EL (cell line): ENCODE measurements at places on chromosomes 1 and 21.
A peak's percentile ranks its signal among the peaks of the same experiment; 100 is the strongest.

GRCh38 chr1:27574871-27575831 lies 28.8 kb downstream of the AHDC1 start:
- DNase-seq: peak; percentile 90

DNA sequence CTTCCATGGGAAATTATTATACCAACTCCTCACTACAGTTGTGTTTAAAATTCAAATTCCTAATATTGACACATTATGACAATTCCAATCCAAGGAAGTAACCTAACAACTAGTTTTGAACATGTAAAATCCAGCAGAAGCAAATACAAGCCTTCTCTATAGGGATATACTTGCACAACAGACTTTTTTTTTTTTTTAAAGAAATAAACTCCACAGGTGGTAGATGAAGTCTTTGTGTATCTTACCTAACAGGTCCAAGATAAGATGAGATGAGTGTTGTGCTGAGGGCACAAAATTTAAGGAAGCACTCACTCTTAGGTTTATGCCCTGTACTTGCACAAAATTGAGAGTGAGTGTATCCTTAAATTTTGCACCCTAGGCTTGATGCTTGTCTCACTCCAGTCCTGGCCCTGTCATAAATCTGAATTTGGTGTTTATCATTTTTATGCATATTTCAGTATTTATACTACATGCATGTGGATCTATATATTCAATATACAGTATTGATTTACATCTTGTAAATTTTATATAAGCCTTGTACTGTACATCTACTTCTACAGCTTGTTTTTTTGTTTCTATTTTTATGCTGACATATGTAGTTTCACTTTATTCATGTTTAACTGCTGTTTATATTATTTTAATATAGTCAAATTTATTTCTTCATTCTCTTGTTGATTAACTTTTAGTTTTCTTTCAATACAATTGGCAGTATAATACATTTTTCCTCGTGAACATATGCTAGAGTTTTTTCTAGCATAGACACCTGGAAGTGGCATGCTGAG lies 60.6 kb upstream of the RGL1 start:
- no peak for DNase-seq

DNA sequence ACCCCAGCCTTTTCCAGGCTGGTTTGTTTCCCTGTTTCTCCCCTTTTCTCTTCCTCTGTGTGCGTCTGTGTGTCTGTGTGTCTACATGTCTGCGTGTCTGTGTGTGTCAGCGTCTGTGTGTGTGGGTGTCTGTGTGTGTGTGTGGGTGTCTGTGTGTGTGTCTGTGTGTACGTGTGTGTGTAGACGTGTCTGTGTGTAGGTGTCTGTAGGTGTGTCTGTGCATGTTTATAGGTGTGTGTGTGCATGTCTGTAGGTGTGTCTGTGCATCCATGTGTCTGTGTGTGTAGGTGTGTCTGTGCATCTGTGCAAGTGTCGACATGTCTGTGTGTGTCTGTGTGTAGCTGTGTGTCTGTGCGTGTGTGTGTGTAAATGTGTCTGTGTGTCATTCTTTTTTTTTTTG lies 3.3 kb downstream of the TTLL10 start:
- DNase-seq: no peak

- DNase-seq: no peak
These were observed 87.4 kb upstream of the TMEM51 start for GRCh38 chr1:15066191-15066590.

DNA sequence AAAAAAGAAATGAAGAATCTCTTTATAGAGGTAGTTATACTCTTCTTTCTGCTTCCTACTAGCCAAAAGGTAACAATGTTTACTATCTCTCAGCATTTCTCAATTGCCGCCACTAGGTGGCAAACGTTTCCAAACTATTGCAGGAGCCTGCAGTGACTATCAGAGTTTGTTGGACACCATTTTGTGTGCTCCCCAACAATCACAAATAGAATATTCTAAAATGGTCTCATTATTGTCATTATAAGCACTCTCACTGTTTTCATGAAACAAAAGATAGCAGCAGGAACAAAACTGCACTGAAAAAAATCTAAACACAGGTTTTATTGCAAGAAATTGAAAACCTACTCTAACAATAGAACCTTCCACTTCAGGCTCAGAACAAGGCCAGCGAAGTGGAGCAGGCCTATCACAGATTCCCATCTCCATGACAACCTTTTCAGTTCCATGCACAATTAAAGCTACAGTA lies 83.9 kb upstream of the PLPPR4 start:
- DNase-seq: peak; percentile 74

- DNase-seq: peak; percentile 75
These were observed 473.5 kb downstream of the PTPRU start for GRCh38 chr1:29709704-29710280.

DNA sequence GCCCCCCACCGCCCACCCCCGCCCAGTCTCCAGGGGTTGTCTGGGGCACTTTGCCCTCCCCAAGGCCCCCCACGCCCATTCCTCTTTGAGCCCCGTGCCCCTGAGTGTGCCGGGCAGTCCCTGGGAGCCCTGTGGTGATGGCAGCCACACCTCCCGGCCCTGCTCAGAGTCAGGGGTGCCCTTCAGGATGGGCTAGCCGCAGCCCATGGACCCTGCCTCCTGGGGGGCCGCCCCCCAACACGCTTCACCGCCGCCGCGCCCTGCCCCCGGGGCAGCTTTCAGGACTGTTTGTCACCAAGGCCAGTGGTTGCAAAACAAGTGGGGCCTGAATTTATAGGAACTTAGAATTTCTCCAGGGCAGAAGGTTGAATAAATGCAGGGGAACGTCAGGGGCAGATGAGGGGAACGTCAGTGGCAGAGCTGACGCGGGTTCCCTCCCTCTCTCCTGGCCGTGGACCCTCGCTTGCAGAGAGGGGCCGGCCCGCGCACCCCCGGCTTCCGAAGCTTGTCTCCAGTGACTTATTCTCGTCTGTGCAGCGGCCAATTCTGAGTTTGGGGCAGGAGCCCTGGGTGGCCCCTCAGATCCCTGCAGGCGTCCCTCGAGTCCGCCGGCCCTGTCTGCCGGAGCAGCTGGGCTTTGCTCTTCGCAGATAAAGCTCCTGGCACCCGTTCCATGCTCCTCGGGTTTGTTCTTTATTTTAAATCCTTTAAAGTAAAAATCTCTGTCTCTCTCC lies 41.2 kb upstream of the ADARB1 start:
- no peak for DNase-seq

DNA sequence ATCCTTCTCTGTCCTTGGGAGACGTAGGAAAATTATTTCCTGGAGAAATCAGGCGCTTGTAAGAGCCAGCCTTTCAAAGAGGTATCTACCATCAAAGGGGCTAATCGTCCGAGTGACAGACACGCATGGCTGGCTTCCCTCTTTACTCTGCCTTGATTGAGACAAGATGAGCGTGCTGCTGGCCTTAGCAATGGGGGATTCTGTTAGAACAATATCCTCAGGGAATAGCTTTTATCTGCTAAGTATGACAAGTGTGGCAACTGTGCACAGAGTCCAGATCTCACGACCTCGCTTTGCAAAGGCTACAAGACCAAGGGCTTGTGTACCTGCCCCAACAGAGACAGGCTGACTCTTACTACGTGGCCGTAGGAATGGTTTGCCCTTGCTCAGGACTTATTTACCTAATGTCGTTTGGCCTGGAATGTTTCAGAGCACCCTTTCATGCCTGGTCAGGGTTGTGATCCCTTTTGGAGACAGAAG lies 417.1 kb downstream of the KIF26B start:
- no peak for DNase-seq

DNA sequence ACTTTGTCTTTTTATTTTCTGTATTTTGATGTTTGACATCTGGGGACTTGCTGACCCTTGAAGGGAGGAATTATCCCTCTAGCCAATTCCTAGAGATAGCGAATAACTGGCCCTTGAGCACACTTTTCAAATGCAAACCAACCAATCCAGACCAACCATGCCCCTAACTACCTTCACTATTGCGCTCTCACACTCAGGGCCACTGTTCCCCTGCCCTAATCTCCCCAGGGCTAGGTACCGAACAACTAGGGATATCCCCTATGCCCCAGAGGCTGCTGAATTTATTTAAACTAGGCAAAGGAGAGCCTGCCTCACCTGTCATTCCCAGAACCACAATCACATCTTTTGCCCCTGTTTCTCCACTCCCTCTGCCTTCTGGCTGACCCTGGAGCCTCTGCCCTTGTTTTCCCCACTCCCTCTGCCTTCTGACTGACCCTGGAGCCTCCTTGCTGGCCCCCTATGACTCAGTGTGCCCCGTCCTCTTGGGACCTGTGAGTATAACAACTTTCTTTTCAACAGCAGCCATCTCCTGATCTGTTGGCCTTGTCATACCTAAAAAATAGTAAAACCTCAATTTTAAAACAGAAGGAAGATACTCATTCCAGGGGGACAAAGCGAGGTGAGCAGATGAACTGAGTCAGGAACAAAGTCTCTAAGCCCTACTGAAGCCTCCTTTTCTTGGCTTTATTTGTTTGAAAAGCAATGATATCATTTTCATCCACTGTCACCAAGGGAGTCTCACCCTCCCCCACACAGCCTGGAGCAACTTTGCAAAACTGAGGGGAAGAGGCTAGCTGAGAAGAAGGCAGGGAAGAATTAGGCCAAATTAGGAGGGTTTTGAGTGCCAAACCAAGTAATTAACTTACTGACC lies 115.5 kb downstream of the NMNAT2 start:
- no peak for DNase-seq

DNA sequence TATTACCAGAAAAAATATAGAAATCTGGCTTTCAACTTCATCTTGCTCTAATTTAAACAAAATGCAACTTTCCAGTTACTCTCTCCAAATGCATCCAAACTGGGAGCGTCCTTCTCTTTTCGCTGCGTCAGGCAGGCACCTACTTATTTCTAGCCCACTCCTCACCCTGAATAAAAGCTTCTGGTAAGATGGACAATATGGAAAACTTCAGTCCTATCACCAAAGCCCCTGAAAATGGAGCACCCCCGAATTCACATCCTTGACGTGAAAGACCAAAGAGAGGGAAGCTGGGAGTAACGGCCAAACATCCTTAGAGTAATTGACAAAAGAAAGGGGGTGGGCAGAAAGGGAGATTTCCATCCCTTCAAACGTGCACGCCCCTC lies 5.5 kb upstream of the PROX1 start:
- no peak for DNase-seq

DNA sequence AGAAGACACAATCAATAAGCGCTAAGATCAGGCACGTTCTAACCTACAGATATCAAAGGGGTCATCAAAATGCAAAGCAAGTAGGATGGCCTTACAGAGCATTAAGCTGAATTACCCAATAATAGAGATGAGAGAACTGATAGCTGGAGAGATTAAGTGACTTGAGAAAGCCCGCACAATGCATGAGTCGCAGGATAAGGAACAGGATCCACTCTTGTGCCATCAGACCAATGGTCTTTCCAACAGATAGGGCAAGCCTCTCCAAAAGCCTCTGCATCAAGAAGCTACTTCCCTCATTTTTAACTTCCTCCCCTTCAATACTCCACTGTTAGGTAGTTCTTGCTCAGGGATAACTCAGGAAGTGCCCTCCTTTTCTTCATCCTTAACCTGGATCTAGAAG lies 2.6 kb downstream of the CHML start:
- DNase-seq: peak; percentile 56
